KBM-7 (cell line): ENCODE measurements at places on chromosomes 12 and 14.

DNA sequence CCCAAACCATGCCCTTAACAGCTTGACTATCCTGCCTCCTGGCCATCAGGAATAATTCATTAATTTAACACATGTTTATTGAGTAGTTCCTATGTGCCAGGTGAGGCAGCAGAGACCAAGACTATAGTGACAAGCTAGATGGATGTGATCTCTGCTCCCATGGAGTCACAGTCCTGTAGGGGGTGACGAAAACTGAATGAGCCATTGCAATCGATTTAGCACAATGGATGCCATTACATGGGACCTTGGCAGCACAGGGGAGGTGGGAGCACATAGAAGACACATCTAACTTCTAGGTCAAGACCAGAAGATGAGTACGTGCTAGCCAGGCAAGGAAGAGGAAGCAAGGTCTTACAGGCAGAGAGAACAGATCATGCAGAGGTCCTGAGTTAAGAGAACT lies 68.7 kb downstream of the NOS1 start:
- no peak for DNase-seq

DNA sequence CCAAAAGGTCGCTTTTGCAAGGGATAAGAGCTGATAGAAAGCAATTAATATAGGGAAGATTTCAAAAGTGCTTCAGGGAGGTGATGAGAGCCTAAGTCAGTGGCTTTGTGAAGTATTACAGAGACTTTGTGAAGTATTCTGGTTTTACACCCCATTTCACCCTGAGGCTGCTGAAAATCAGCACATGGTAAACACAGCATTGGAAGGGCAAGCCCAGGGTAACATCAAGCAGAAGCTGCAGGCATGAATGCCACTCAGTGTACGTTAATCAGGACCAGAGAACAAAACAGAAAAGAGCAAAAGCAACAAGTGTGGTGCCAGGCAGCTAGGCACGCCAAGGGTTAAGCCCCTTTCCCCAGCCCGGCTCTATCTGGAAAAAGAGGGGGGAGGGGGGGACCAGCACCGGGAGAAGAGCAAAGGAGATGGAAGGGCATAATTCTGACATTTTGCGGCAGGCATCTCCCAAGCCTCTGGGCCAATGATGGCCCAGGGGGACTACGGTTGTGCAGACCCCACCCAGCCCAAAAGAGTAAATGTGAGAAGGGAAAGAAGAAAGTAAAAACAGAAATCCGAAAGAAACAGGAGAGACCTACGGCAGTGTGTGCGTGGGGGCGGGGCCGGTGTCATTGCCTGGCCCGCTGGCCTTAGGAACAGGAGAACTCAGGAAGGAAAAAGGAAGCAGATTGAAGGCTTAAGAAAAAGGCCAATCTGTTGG lies 58.9 kb downstream of the DHRS2 start:
- peak; percentile 58 for DNase-seq

- no peak for DNase-seq
Observed at GRCh38 chr12:57717131-57717530, 21.4 kb downstream of the AGAP2 start.

- peak; percentile 89 for DNase-seq
Observed at GRCh38 chr12:63151623-63152320, 771 bp upstream of the AVPR1A start.

DNA sequence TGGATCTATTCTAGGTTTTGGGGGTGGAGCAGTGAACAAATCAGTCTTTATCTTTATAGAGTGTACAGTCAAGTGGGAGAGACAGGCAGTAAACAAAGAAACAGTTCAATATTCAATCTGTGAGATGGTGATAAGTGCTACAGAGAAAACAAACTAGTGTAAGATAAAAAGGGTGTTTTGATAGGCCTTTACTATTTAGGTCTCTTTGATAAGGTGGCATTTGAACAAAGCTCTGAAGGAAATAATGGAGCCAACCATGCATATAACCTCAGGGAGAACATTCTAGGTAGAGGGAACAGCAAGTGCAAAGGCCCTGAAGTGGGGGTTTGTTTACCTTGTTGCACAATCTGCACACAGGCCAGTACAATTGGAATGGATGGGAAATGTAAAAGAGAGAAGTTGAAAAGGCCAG lies 47.3 kb downstream of the PTPN11 start:
- DNase-seq: no peak

DNA sequence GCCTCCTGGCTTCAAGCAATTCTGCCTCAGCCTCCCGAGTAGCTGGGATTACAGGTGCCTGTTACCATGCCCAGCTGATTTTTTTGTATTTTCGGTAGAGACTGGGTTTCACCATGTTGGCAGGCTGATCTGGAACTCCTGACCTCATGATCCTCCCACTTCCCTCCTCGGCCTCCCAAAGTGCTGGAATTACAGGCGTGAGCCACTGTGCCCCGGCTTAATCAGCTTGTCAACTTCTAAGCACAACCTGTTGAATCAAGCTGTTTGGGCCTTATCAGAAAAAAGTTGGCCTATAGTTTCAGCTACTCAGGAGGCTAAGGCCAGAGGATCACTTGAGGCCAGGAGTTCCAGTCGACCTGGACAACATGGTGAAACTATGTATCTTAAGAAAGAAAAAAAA lies 7.9 kb downstream of the MARK3 start:
- no peak for DNase-seq

- no peak for DNase-seq
Observed at GRCh38 chr14:33968722-33969121, 17.8 kb upstream of the EGLN3 start.

DNA sequence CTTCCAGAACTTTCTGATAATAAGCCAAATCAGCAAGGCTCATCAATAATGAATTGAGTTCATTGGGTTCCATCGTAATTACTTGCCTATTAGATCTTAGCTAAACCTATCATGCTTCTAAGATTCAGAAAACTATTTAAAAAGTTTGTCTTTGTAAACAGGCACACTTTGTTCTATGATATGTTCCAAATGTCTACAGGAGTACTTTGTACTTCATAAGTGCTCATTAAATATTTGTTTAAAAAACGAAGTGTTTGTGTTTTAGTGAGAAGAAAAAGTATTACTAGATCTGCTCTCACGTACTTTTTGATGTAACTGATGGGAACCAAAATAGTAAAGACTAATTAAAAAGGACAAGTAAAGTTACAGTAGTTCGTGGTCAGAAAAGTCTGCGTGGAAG lies 172.8 kb upstream of the FLRT2 start:
- DNase-seq: no peak

DNA sequence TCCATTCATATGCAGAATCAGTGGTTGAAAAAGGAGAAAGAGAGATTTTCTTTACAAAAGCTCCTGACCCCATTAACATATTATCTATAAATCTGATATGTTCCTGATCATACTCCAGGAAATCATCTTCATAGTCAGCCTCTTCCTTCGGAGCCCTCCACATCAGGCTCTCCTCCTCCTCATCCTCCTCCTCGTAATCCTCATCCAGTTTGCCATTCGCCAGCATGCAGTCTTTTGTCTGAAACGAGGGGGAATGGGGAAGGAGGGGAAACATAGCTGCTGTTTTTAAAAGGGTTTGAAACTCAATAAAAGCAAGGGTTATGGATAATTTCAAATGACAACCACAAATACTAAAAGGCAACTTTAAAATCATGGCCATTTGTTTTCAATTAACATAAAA lies 60.9 kb downstream of the DICER1 start:
- DNase-seq: no peak

- no peak for DNase-seq
Observed at GRCh38 chr12:33486058-33486457, 46.4 kb upstream of the SYT10 start.

GRCh38 chr14:56561606-56562005 lies 18.0 kb upstream of the TMEM260 start:
- no peak for DNase-seq

DNA sequence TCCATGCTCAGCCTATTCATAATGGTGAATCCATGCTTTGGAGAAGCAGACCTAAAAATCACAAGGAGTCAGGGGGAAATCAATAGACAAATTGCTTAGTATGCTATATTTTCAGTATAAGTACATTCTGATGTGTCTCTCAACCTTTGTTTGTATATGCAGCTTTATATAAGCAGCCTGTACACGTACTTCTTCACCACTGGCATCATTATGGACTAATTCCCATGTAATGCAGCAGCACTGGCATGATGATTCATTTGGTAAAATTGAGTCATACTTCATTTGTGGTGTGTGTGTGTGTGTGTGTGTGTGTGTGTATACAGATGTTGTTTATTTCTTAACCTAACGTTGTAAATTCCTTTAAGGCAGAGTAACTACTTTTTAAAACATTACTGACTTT lies 10.9 kb downstream of the DCP1B start:
- no peak for DNase-seq

GRCh38 chr14:96143906-96144305 lies 60.7 kb upstream of the BDKRB2 start:
- DNase-seq: no peak

GRCh38 chr14:31858868-31859267 lies 218.2 kb upstream of the ARHGAP5 start:
- DNase-seq: no peak

- DNase-seq: peak; percentile 51
Observed at GRCh38 chr12:57519796-57520052, 590 bp downstream of the DDIT3 start.

- peak; percentile 3 for DNase-seq
Observed at GRCh38 chr12:91178139-91178561, 4.5 kb downstream of the DCN start.

DNA sequence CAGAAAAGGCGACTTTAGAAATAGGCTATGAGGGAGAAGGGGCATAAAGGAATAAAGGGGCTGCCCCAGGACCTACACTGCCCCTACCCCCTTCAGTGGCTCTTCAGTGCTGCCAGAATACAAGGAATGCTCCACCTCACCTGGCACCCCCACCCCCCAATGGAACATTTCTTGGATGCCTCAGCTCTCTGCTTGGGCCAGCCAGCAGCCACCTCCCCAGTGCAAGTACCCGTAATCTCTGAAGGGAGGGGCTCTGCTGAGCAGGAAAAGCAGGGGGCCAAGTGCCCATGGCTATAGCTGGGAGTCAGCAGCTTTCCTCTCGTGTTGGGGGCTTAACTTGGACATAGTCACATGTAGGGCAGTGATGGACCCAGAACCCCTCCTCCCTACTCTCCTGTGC lies 33.3 kb downstream of the BAZ2A start:
- DNase-seq: no peak

GRCh38 chr12:89540586-89540985 lies 14.7 kb upstream of the POC1B start:
- DNase-seq: no peak

GRCh38 chr12:102631274-102631673 lies 150.9 kb upstream of the IGF1 start:
- no peak for DNase-seq

DNA sequence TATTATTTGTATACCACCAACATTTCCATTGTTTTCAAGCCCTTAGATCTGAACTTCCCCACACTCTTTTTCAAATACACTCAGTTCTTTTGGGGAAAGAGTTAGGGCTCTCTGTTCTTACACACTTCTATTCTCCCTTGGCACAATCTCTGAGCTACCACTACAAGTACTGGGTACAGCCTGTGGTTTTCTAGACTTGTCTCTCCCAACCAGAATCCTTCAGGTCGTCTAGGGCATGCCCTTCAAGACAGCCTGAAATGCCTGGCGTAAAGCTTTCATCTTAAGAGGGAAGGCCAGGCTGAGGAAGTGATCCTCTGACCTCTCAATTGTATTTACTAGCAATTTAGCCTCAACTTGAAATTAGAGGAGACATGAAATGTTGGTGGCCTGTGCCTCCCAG lies 1442.0 kb downstream of the AACS start:
- no peak for DNase-seq

DNA sequence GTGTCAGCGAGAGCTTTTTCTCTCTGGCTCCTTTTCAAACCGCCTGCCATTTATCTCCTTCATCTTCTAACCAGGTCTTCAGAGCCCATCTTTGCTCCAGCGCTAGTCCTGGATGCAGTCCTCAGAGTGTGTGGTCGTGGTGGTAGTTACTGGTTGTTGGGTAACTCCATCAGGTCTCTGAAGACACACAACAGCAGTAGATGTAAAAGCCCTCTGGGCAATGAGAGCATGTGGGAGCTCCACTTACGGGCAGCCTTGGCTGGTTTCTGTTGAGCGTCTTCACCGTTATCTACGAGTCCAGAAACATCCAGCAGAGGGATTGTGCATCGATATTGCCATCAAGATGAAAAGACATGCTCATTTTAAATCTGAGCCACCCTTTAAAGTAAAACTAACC lies 61.2 kb downstream of the FBXL14 start:
- DNase-seq: peak; percentile 57

DNA sequence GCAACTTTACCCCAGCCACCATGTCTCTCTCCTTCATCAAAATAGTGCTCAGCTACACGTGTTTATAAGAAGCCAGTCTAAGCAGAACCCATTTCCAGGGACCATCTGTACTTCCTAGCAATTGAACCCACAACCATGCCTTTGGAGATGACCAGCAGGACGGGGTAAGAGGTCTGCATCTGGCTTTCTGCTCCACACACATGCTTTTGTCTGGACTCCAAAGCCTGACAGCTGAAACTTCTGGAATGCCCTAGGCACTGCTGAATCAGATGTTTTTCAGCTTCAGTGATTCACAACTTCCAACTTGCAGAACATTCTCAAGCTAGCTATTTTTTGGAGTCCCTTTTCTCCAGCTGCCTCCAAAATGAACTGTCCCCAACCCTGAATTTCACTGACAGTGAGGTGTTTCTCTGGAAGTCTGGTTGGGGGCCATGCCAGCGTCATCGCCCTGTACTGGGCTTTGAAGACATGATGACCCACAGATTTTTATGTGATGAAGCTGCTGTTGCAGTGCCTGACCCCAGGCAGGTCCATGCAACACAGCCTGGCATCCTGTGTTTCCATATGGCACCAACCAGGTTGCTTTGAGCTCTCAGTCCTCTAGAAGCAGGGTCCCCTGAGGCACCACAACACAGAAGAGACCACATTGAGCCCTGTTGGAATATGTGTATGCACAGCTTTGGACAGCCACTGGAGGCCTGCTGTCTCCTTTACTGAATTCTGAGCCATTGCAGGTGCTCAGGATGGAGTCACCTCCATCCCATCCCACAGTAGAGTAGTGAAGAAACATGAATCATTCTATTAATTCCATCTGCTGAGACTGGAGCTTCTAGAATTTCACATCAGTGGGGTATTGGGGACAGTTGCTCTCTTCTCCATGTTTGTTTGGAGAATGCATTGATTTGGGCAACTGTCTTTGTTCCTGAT lies 80.2 kb downstream of the NUAK1 start:
- no peak for DNase-seq
